ENCODE measurements at places on chromosomes 3 and 15.

DNA sequence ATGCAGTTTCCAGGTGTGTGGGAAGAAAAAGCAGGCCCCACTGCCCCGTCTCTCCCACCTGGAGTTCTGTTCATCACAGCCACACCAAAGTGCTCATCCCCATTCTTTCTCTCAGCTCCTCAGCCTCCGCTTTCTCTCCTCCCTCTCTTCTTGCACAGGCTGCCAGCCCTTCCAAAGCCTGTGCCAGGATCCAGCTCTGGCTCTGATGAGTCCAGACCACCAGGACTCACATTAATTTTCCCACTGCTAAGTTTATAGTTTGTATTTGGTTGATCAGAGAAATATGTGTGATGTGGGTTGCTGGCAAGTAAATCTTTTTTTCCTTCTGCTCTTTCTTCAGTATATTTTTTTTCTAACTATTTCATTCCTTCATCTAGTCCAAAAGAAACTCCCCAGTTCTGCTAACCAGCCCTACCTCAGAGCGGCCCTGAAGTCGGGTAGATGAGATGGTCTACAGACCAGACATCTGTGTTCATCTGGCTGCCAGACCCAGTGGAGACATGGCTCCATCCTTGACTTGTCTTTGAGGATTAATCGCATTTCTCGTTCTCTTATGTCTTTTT, 49.8 kb downstream of the BOC start:
- DNase-seq = no peak

GRCh38 chr15:52331490-52332240, 36.1 kb upstream of the MYO5C start:
- DNase-seq = no peak

GRCh38 chr3:190074817-190075216, 45.9 kb downstream of the P3H2 start:
- DNase-seq = no peak

DNA sequence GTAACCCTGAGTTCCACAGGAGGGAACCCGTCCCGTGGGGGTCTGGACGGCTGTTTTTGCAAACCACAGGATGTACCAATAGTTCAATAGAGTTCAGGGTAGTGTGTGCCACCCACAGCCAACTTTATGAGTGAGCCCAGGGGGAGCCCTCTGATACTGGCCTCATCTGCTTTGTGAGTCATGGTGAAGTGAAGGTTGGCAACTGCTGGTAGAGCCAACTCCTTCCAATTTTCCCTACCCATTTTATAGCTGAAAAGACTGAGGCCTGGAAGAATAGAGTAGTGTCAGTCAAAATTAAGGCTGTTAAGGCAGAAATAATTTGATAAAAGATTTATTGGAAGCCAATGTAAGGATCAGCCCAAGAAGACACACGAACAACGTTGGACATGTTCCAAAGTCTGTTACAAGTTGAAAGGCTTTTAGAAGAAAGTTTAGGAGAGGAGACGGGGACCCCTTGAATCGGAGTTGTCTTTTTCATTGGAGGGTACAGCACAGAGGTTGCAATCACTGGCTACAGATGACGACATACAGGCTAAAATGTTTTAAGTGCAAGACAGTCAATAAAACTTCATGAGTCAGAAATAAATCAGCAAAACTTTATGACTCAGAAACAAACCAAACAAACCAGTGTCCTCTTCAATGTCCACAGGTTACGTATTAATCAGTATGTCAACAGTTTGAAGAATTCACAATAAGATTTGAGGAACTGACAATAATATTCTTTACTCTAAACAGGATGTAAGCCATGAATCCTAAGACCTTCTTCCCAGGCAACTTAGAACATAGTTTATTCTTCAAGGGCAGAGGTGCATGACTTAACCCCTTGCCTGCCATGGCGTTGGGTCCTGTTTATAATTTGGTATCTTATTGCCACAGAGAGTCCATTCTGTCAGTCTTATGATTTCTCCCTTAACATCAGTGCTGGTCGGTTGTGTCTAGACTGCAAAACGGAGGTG, 62.9 kb upstream of the NR2E3 start:
- DNase-seq = peak; percentile 79

DNA sequence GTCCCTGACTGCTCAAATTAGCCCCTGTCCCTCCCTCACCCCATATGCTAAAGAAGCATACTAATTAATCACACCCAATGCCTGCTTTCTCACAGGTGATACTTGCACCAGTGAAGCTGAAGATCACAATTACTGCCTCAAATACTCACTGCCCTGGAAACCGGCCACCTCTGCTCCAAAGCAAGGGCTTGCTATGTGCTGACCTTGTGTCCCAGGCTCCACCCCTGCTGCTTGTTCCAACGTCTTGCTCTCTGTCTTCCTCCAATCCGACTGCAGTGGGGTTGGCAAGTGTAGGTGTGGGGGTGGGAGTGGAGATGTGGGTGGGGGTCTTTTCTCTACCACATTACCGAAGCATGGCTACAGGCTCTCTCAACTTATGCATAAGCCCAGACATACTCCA, 55.7 kb upstream of the PSMD6 start:
- DNase-seq = no peak

DNA sequence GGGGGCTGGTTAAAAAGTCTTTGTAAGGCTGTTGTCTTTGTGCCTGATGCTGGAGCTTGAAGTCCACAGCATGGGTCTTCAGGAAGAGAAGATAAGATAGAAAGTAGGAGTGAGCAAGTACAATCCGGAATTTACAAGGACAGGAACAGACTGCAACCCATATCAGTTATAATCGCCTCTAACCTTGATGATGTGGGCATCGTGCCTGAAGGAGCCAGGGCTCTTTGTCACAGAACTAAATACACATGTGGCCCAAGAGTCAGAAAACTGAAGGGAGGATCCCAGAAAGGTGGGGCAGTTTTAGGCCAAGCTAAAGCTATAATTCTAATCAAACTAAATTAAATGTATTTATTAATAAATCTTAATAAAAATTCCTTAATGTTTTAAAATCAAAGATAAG, 132.2 kb downstream of the TMCO5A start:
- DNase-seq = no peak

DNA sequence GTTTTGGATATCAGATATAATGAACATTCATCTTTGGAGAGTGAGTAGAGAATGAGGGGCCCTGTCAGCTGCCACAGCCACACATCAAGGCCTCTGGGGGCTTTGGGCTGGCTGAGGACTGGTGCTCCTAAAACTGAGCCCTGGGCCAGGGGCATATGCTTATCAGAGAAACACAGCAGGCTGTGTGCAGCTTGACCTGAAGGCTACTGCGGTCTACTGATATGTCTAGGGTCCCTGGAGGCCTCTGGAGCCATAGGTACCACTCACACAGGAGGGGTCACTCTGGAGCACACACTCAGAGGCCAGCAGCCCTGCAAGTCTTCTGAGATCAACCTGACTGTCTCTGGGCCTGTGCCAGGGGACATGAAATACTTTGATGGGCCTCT, 7.6 kb downstream of the TF start:
- no peak for DNase-seq

DNA sequence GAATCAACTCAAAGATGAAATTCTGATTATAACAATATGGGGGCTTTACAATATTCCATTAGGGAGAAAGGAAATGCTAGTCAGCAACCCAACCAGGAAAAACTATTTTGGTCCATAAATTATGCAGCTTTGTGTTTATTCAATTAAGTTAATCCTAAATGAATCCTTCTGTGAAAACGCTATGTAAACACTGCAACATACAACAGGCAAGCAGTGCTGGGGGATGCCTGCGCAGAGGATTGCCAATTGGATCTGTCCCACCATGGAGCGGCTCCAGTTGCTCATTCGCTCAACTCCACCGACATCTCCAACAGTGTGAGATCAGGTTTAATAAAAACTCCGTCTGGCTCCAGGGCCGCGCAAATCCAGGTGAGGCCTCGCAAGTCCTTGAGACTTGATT, 290.5 kb upstream of the VEPH1 start:
- DNase-seq = no peak

GRCh38 chr3:46122091-46122490, 86.0 kb downstream of the CCR1 start:
- DNase-seq = no peak

DNA sequence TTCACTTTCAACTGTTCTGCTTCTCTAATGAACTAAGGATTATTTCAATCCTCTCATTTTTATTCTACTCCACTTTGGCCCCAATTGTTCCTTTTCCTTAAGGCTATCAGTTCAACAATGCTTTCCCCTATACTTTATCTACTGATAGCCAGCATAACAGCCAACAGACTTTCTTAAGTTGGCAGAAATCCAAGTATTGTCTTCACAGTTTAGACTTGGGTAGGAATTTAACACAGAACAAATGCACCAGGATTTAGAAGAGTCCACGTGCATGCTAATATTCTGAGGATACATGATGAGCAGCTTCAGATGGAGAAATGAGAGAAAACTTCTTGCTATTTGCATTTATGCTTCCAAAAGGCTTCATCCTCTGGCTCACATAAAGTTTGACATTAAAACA, 54.8 kb downstream of the FBN1 start:
- no peak for DNase-seq

GRCh38 chr15:50028326-50028725, 90.7 kb downstream of the ATP8B4 start:
- no peak for DNase-seq

DNA sequence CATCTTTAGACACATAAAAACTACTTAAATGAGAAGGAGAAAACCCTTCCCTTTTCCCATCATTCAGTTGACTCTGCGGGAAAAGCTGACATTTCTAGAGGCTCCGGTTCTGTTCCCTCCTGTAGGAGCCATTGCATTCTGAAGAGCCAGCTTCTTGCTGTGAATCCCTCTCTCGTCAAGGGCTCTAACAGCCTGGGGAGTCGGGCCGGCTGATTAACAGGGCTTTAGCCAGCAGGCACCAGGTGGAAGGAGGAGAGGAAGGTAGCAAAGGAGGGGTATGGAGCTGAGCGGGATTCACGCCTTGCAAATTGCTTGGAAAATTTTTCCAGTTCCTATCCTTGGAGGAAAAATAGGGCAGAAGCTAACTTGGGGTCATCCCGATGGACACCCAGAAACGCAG, 108.3 kb upstream of the UBE2E1 start:
- DNase-seq = no peak

- no peak for DNase-seq
Measured at GRCh38 chr3:71873093-71873611, 88.2 kb upstream of the PROK2 start.

GRCh38 chr3:166471074-166471767, 634.0 kb upstream of the BCHE start:
- no peak for DNase-seq

DNA sequence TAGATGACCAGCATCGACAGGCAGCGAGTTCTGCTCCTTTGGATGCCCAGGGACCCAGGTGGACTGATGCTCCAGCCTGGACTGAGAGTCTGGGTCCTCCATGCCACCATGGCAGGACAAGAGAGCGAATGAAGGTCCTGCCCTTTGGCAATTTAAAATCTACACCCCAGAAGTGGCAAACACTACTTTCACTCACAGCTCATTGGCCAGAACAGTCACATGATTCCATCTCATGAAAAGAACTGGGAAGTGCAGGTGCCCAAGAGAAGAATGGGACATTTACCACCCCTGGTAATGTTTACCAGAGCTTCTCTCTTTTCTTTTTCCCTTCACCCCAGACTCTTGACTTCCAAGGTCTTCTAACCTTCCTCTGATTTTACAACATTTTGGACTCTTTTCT, 87.8 kb upstream of the SLCO3A1 start:
- no peak for DNase-seq

All from BJ (cell line).